AML-193 (cell line): ENCODE measurements at places on chromosomes 16 and 17.

DNA sequence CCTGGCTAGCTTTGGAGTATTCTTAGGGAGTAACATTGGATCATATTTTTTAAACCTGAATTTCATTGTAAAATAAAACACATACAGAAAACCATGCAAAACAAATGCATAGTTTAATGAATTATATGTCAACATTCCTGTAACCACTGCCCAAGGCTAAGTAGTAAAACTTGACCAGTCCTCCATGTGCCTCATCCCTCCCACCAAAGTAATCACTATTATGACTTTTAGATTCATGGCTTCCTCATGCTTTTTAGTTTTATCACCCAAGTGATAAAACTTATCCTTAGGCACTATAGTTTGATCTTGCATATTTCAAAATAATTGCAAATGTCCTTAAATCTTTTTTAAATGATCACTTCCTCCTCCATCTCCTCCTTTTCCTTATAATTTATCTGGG, 20.4 kb downstream of the PRKCA start:
- no peak for DNase-seq

DNA sequence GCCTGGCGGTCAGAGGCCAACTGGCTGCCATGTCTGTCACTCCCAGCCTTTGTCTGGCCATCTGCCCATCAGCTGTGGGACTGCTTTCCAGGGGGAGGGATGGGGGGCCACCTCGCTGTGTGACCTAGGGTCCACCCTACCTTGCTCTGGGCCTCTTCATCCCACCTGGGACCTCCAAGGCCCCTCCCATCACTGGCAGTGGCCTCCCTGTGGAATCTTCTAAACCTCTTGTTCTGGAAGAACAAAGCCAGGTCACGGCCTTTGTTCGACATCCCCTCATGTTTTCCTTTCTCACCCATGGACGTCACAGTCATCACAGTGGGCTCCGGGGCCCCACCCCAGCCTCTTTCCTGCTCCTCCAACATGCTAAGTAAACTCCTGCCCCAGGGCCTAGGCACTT, 24.0 kb downstream of the SPNS2 start:
- no peak for DNase-seq

- no peak for DNase-seq
These were observed 79.3 kb upstream of the KCNJ18 start for GRCh38 chr17:21613071-21613429.

DNA sequence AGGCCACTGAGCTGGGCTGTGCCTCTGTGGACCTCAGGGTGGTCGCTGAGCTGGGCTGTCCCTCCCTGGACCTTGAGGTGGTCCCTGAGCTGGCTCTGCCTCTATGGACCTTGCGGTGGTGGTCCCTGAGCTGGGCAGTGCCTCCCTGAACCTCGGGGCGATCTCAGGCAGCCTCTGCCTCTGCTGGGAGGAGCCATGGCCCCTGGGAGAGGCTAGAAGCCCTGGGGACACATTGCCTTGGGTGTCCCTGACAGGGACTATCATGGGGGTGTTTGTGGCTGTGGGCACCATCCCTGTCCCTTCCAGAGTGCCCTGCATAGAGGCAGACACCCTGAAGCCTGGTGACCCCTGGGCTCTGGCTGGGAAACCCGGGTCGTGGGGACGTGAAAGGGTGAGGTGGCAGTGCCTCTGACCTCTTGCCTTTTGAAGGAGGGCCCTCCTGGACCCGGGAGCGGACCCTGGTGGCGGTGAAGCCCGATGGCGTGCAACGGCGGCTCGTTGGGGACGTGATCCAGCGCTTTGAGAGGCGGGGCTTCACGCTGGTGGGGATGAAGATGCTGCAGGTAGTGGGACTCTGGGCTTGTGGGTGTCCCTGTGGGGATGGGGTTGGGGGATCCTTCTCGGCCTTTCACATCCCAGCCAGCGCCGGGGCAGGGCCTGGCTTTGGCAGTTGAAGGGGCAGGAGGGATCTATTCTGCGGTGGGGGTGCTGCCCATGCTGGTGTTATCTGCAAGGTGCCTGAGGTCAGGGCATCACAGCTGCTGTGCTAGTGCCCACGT, 1.8 kb downstream of the NME4 start:
- no peak for DNase-seq

DNA sequence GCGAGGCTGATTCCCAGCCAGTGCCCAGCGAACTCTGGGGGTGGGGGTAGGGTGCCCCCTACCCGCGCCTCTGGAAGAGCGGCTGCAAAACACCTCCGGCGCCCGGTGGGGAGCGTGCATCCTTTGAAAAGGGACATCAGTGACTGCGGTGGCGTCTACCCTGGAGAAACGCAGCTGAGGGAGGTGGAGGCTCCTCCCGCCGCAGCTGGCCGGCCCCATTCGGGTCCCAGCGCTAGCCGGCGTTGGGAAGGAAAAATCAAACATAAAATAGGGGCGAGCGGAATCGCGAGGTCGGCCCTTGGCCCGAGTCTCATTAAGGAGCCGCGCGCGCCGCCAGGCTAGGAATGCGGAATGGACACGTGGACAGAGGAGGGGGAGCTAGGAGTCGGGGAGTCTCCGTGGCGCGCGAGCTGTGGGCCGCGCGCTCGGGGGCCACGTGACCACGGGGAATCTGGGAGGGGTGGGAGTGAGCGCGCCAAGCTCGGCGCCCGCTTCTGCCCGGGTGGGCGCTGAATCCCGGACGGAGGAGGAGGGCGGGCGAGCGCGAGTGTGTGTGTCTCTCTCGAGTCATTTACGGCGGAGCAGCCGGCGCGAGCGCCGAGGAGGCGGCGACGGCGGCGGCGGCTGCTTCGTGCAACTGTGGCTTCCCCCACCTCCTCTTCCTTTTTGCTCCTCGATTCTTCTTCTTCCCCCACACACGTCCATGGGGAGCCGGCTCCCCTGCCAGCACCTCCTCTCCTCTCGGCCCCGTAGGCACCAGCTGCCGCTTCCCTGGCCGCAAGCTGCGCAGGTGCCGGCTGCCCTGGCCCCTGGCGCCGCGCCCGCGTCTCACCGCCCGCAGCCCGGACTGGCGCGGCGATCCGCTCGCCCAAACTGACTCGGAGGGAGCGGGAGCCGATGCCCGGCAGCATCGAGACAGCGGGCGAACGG, at the start of gene TMEM132E:
Gene TMEM132E, plus strand, starts transcription at position 566 of the 930 bp plus-strand sequence. CDS start 1,495 bp downstream, outside the sequence.
- no peak for DNase-seq

- DNase-seq: no peak
These were observed 39.2 kb upstream of the USP22 start for GRCh38 chr17:21082001-21082436.

- DNase-seq: no peak
These were observed 11.6 kb downstream of the MYBBP1A start for GRCh38 chr17:4543557-4544026.

GRCh38 chr17:72338847-72339790, 218.3 kb downstream of the SOX9 start:
- no peak for DNase-seq

GRCh38 chr17:39183045-39183444, 14.4 kb downstream of the CACNB1 start:
- no peak for DNase-seq

- no peak for DNase-seq
These were observed 1.8 kb upstream of the OR1E1 start for GRCh38 chr17:3400055-3400454.

DNA sequence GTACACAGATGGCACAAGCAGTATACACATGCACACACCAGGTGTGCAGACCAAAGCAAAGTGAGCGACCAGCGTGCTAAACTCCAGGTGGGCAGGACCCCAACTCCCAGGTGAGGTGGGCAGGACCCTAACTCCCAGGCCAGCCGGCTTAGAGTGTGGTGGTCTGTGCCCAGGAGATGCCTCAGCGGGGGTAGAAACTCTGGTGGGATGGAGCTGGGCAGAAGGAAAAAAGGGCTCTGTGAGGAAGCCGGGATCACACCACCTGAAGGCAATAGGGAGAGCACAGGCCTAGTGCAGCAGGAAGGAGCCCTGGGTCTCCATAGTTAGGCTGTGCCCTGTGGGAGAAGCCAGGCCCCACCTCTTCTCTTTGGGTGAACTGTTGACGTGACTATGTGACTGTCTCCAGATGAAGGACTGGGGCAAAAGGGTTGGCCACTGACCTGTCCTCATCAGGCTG, 1.6 kb upstream of the FOXJ1 start:
- no peak for DNase-seq

DNA sequence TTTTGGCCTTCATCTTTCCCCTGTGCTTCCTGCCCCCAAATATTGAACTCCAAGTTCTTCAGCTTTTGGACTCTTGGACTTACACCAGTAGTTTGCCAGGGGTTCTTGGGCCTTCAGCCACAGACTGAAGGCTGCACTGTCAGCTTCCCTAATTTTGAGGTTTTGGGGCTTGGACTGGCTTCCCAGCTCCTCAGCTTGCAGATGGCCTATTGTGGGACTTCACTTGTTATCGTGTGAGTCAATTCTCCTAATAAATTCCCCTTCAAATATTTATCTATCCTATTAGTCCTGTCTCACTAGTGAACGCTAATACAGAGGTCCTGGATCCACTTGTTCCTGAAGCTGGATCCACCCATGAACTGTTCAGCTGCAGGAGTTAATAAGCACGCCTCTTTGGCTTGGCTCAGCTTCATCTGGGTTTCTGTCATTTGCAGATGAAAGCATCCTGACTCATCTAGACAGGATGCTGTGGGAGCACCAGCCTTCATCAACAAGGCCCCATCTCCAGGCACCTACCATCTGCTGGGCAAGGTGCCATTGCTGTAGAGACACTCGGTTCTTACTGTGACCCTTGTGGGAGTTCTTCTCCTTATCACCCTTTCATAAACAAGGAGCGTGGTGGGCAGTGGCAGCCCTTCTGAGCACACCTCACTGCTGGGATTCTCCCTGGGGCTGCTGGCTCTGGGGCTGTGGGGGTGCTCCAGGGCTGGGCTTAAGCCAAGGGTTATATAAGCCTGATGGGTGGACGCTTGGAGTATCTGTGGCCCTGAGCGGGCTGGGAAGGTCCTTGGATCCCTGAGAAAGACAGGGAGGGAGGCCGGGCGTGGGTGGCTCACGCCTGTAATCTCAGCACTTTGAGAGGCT, 23.1 kb downstream of the LAT start:
- no peak for DNase-seq

DNA sequence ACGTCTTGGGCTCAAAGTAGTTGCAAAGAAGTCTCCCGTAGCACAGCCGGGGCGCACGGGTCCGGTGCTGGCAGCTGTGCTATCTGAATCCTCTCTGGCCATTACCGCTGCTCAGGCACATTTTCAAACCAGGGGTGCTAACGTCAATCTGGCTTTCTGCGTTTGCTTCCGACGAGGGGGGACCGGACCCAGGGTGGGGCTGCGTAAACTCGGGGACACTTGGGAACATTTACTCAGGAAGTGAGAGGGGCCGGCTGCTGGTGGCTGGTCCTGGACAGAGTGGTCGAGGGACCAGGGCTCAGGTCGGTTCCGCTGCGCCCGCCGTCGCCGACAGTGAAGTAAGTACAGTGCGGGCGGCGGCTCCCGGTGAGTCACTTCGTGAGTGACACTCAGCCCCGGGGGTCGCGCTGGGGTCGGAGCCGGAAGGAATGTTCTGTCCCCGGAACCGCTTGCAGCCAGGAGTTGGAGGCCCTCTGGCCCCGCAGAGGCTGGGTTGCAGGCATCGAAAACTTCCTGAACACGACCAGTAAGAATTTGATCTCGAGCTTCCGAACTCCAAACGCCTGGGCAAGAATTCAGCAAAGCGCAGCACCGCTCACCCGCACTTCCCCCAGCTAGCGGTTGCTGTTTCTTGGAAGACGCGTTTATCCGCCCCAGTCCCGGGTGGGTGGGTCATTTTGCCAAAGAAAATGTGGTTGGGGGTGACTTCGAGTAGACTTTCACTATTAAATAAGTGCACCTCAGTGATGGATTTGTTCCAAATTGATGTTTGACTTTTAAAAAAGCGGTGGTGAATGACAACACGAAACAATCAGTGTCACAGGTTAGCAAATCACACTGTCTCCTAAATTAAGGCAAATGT, 1.4 kb upstream of the HS3ST3B1 start:
- DNase-seq: no peak

DNA sequence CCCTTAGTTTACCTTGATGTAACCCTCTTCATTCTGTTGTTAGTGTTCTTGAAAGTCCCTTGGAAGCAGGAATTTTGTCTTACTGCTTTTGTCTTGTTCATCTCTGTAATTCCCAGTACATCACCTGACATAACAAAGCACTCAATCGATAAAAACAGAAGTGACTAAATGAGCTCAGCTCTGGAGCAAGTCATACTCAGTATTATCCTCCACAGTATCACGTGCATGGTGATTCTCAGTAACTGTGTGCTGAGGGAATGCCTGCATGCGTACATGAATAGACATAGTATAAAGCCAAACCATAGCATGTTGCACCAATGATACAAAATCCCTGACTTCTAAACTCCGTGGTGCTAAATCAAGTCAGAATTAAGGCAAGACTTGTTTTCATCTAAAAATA, 7.2 kb downstream of the KRT38 start:
- no peak for DNase-seq

DNA sequence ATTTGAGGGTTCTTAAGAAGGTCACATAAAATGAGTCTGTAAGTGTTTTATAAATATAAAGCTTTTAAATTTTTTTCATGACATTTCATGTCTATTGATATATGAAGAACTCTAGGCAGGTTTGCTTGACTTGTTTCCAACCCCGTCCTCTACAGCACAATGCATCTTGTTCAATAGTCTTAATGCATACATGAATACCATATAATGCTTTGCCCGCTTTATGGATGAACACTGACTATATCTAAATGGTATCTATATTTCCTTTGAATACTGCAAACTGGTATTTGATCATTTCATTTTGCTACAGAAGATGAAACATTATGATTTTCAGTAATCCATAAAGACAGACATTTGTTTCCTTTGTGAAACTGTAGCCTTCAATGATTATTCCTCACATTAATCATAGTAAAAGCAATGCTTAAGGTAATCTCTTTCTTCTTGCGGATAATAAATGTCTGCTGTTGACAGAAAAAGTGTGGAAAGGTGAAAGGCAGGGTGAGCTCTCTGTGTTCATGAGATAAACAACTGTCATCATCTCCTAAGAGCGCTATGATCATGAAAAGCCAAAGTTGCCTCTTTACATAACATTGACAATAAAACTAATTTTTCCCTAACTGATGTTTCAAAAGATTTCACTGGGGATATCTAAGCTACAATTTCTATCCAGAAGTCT, 645.1 kb downstream of the CDH8 start:
- no peak for DNase-seq

- DNase-seq: no peak
These were observed 4.4 kb downstream of the CACNG4 start for GRCh38 chr17:66968916-66969315.

DNA sequence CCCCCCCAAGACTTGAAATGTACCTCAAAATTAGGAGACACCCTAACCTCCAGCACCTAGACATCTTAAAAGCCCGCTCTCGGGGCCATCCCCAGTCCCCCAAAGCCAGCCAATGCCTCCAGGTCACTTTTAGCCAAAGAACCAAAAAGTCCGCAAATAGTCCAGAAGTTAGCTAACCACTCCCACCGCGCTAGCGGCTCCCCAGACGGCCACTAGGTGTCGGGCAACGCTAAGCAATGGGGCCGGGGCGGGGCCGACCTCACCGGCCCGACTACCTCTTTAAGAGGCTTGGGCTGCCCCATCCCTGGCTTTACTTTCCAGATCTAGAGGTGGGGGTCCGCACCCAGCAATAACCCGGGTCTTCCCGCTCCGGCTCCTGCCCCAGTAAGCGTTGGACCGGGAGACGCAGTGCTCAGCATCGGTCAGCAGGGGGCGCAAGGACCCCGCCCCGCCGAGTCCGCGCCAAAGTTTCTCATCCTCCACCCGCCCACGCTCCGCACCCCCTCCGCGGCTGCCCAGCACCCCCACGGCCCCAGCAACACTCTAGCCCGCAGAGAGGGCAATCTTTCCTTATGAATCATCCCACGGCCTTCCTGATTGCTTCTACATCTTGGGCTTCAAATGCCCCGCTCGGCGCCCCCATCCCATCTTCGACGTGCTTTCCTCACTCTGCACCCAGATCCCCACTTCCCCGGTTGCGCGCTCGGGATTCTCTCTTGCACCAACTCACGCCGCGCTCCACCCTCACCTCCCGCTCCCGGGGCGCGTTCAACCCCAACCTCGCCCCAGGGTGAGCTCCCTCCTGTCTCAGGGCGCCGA, 765 bp downstream of the COL1A1 start:
- DNase-seq: peak; percentile 80
